ENCODE measurements at places on chromosomes 12 and 14.

DNA sequence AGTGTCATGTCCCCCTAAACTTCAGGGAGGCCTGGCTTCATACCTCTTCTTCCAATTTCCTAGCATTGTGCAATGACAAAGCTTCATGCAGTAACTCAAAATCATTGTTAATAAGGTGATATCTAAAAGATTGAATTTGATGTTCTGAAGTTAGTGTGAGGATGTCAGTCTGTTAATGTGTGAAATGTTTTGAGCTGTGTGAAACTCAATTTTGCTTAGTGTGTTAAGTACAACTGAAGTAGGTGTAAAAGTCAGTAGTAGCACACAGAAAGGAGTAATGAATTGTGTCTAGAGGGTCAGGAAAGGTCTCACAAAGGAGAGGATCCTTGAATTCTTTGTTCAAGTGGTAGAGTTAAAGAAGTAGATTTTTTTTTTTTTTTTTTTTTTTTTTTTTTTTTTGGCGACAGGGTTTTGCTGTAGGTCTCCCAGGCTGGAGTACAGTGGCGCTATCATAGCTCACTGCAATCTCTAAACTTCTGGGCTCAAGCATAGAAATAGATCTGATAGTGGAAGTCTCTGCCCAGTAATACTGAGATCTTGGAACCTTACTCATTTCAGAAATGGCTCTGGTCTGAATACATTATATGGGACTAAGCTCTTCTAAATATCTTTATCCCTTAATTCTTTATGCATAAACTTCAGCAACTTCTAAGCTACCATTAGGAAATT lies 63.9 kb downstream of the FUT8 start:
- DNase-seq = no peak

DNA sequence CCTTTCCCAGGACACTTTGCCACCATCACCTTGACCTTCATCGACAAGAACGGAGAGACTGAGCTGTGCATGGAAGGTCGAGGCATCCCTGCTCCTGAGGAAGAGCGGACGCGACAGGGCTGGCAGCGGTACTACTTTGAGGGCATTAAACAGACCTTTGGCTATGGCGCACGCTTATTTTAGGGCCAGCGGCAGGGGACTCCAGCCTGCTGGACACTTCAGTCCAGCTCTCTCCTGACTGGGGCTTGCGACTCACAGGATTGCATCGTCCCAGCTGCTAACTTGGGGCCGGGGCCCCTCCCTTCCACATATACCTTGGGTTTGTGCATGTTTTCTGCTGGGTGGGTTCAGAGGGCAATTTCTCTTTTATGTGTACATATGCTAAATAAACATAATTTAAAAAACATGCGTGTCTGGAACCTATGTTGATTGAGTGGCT lies 11.2 kb downstream of the AHSA1 start:
- DNase-seq = no peak

DNA sequence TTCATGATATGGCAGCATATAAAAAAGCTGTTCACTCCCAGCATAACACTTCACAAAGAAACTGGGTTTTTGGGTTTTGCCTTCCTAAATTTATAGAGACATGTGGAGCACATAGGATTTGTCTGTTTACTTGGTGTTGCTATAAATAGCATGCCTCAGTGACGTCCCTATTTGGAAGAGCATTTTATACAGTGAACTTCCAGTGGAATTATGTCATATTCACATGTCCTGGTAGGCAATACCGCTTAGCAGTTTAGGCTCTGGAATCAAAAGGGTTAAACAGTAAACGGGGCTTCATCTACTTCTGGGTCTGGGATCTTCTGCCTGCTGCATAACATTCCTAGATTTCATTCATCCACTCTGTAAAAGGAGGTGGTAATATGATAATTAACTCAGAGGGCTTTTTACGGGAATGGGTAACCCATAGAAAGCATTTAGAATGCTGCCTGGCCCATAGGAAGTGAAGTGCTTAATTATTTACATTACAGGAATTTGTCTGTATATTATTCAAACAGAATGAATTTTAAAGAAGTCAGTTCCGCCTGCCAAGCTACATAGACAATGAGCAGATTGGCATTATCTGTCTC lies 396.1 kb downstream of the TMTC2 start:
- peak; percentile 43 for DNase-seq

- no peak for DNase-seq
Measured at GRCh38 chr14:100391724-100392123, 68.6 kb downstream of the SLC25A47 start.

DNA sequence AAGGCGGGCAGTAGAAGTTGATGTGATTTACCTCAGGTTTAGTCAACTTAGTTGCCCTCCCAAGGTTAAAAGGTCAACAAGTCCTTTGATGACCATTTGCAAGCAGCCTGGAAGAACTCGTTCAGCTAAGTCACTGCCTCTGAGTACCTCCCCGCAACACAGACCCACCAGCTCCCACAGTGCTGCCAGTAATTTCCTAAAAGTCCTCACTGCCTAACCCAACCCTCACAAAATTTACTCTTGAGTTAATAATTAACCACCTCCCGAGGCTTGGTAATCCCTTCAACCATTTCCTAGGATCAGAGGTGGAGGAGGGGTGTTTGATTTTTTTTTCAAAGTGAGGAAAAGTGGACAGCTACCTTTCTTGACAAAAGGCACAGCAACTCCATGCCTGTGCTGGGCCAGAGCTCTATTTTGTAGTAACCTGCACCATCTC lies 55.8 kb downstream of the MAP3K9 start:
- no peak for DNase-seq

- DNase-seq = peak; percentile 29
Measured at GRCh38 chr12:89783359-89784060, 74.9 kb upstream of the ATP2B1 start.

DNA sequence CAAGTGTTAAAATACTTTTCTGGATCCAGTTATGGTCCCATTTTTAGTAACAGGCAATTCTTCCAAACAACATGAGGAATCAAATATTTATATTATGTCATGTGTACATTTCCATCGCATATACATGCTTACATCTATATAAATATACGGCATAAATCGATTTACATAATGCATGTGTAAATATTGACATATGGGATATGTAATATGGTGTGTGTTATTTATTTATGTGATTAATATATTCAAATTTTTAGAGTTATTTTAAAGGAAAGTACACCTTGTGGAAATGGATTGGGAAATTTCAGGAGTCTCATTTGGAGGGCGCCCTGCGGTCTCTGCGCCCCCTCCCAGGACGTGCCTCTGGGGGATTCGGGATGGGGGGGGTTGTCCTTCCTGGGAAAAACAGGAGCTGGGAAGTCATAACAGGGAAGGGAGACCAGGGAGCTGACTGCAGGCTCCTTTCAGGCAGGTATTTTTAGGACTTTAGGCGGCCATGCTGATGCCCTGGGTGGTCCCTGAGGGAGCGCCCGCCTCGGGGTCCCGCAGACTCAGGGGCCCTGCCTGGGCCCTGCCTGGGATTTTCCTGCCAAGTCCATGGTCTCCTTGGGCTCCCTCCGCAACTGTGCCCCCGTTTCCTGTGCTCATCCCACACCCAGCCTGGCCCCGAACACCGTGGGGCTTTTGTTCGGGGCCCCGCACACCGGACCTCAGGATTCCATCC lies 82.7 kb upstream of the SFSWAP start:
- DNase-seq = no peak
